ENCODE measurements at places on chromosomes 13 and 19. TPM values are rescaled to one million over a fixed set of nuclear protein-coding genes. Genes with fewer than 3 reads are reported as not detected.

NPHS1 gene
- total RNA-seq, result not detected

F2RL3 gene
- not detected for total RNA-seq

LMTK3 gene
- total RNA-seq, result 13.9 TPM

C19orf38 gene
- 1.4 TPM for total RNA-seq

PINLYP gene
- 2.0 TPM for total RNA-seq

DNA sequence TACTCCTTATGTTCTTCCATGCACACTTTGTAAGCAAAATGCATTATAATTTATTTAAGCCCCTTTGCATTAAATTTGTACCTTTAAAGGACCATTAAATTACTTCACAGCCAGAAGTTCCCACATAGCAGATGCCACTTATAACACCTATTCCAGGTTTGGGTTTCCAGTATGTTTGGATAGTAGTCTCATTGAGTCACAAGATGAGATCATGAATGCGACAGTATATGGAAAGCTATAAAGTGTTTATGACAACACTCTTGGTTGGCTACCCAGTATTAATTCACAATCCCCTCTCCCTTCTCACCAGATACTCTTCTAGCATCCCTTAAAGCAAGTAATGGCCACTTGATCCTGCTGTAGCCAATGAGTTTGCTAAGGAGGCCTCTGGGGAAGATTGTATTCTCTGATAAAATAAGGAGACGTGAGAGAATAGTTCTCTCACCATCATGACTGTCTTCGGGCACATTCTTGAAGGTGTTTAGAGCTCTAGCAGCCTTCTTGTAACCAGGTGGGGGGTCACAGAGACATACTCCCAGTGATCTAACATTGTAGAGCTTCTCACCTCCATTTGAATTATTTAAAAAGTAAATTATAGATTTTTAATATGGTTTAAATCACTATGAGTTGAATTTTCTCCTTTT is 2.8 kb upstream of the LHFPL6 start:
- DNase-seq, result no peak
- no peaks in the 10 kb centered on the region for H3K36me3 ChIP-seq
- no peak overlapping the region for H3K27ac ChIP-seq
- H3K4me3 ChIP-seq, result no peak overlapping the region
- no peaks in the 10 kb centered on the region for H3K27me3 ChIP-seq

GRCh38 chr13:70523622-70524021 is 415.4 kb upstream of the KLHL1 start:
- no peak overlapping the region for H3K4me3 ChIP-seq
- no peaks in the 10 kb centered on the region for H3K4me1 ChIP-seq
- no peaks in the 10 kb centered on the region for H3K36me3 ChIP-seq
- H3K27me3 ChIP-seq, result no peaks in the 10 kb centered on the region

DNA sequence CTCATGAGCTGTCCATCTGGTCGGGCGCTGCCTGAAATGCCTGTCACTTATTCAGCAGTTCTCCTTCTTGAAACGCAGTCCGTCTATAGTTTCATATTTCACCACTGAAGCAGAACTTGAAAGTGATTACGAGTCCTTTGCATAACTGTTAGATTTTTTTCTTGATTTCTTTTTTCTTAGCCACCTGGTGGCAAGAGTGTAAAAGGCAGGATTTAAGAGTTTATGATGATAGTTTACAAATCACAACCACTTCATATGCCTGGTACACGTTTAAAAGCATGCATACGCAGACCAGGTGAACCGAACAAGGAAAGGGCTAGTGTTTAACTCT is 45.8 kb downstream of the GGACT start:
- peak; percentile 4 for DNase-seq
- H3K27ac ChIP-seq, result no peak overlapping the region
- no peak overlapping the region for H3K4me3 ChIP-seq
- H3K27me3 ChIP-seq, result no peaks in the 10 kb centered on the region
- no peaks in the 10 kb centered on the region for H3K4me1 ChIP-seq
- no peaks in the 10 kb centered on the region for H3K36me3 ChIP-seq

DNA sequence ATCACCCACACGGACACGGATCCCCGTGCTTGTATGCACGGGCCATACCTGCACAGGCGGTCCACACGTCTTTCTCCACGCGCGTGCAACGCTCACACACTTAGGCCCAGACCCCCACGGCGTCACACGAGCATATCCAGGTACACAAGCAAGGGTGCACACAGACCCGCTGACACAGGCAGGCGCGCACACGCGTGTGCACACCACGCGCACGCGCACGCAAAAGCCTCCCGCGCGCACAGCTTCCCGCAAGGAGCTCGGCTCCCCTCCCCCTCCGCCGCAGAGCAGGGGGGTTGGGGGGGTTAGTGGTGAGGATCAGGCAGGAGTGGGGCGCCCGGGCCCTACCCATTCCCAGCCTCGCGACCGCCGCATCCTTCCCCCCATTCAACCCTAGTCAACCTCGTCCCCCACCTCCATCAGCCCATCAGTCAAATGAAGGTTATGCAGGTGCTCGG is 407 bp downstream of the RAB3A start:
- H3K27ac ChIP-seq, result no peak overlapping the region
- no peak for DNase-seq

- peaks cover 46% of the 10 kb centered on the region for H3K27me3 ChIP-seq
- no peak overlapping the region for H3K4me3 ChIP-seq
- H3K36me3 ChIP-seq, result no peaks in the 10 kb centered on the region
- no peak overlapping the region for H3K27ac ChIP-seq
Observed at GRCh38 chr13:26509491-26509890, 48.0 kb upstream of the WASF3 start.

GRCh38 chr13:35473802-35474201 is 2.7 kb downstream of the MAB21L1 start:
- H3K36me3 ChIP-seq, result no peaks in the 10 kb centered on the region
- no peaks in the 10 kb centered on the region for H3K27me3 ChIP-seq
- no peak overlapping the region for H3K27ac ChIP-seq
- no peak overlapping the region for H3K4me3 ChIP-seq
- no peaks in the 10 kb centered on the region for H3K4me1 ChIP-seq

DNA sequence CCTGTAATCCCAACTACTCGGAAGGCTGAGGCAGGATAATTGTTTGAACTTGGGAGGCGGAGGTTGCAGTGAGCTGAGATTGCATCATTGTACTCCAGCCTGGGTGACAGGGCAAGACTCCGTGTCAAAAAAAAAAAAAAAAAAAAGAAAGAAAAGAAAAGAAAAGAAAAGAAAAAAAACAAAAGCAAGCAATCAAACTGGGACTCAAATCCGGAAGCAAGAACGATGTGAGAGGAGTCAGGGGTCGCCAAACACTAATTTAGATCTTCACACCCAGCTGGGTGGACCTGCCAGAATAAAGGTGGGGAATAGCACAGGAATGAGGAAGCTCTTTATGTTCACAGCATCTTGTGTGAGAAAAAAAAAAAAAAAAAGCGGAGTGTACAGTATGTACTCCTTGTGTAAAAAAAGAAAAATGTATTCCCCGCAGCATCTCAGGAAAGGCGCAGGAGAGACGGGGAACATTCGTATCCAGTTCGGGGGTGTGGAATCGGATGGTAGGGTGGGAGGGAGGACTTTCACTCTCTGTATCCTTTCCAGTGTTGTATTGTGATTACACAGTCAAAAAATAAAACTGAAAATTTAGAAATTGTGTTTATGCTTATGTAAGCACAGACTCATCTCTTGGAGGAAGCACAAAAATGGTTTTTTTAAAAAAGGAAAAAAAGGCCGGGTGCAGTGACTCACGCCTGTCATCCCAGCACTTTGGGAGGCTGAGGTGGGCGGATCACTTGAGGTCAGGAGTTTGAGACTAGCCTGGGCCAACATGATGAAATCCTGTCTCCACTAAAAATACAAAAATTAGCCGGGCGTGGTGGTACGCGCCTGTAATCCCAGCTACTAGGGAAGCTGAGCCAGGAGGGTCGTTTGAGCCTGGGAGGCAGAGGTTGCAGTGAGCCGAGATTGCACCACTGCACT is 7.6 kb downstream of the DNAJB1 start:
- peaks cover 18% of the 10 kb centered on the region for H3K36me3 ChIP-seq
- peak; percentile 62 for DNase-seq
- H3K27ac ChIP-seq, result peak overlapping the region; percentile 99

DNA sequence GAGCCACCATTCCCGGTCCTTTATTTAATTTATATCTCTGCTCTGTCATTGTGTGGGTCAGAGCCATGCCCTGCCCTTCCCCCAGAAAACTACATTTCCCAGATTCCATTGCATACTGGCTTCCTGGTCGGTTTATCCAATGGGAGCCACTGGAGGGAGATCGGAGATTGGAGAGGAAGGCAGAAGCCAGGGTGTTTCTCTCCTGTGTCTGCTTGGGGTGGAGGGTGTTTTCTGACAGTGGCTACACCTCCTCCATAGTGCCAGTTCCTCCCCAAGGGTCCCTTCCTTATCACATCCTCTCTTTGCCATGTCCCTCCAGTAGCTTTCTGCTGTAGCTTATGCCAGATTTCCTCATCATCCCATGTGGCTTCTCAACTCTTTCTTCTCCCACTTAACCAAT is 19.0 kb downstream of the OLFM2 start:
- no peaks in the 10 kb centered on the region for H3K36me3 ChIP-seq
- DNase-seq, result peak; percentile 32
- H3K27me3 ChIP-seq, result peaks cover 3% of the 10 kb centered on the region
- no peaks in the 10 kb centered on the region for H3K4me1 ChIP-seq
- H3K27ac ChIP-seq, result no peak overlapping the region
- H3K4me3 ChIP-seq, result no peak overlapping the region

DNA sequence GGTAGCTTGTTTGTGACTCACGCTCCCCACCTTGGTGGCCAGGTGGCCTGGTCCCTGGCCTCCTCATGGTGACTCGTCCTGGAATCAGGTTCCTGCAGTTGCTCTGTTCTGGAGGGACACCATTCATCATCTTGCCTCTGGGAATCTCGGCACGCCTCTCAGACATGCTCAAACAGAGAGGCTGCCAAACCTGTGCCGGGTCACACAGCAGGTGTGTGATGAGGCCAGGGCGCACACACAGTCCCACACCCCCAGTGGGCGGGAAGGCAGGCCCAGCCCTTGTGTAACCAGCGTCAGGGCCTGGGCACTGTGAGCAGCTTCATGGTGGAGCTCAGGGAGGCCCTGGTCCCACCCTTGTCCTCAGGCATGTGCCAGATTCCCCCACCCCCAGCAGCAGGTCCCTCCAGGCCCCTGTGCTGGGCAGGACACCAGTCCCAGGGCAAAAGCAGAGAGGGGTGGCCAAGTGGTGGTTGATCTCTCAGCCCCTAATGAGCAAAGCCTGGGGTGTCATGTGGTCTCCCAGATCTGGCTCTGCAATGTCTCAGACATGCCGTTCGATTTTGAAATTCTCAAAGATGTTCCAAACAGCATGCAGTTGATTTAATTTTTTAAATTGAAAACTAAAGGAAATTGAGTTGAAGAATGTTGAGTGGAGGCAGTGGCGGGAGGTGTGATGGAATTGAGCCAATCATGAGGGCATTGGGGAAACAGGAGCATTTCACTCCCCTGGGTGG is 12.1 kb downstream of the CEBPA start:
- no peak overlapping the region for H3K4me3 ChIP-seq
- DNase-seq, result peak; percentile 68
- peaks cover 52% of the 10 kb centered on the region for H3K4me1 ChIP-seq
- H3K27ac ChIP-seq, result peak overlapping the region; percentile 33

All from PC-9 (cell line).